ENCODE measurements at places on chromosomes 1 and 21.

DNA sequence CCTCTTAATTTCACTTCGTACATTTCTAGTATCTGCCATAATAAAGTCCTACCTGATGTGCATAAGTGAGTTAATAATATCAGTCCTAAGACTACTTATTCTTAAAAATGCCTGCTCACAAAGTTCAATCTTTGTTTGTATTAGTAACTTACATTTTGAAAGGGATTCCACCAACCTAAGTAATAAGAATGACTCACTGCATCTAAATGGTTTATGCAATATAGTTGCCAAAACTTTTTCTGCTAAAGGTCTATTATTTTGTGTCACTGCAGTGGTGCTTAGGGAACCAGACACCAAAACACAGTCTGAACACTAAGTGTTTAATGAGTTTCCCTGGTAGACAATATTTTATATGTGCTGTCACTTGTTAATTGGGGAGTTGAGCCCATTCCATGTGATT, 1.8 kb downstream of the ZNF669 start:
- DNase-seq = no peak

GRCh38 chr1:118073648-118074435, 111.2 kb downstream of the SPAG17 start:
- DNase-seq = no peak

GRCh38 chr1:224502459-224503160, 68.0 kb upstream of the WDR26 start:
- no peak for DNase-seq

- DNase-seq = no peak
Observed at GRCh38 chr1:163337631-163338030, 15.9 kb downstream of the NUF2 start.

GRCh38 chr1:164671966-164672571, 113.1 kb downstream of the PBX1 start:
- no peak for DNase-seq

DNA sequence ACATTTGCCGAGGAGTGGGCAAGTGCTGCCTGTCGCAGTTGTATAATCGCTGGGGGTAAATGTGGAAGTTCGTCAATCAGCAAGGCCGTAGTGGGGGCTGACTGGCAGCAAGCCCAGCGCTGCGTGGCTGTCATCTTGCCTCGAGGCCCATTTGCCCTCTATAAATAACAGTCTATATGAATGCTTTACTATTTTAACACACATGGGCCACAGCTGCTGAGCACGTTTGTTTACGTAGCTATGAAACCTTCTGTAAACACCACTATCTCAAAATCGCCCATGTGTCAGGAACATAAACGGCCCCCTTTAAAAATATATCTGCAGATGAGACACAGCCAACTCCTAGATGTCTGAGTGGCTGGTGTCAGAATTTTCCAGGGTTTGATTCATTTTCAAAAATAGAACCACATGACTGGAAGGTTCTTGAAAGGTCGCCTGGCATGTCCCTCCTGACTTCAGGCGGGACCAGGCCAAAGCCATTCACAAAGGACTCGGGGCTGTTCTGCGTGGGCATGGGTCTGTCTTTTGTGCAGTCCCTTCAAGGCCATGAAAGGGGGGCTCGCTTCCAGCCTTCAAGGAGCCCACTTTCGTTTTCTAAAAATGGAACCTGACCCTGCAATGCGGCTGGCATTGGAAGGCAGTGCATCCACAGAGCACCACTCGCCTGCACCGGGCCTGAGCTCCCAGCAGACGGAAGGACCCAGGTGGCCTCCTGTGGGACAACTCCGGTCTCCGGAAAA, 205.5 kb downstream of the KCNJ6 start:
- DNase-seq = no peak

GRCh38 chr1:178122283-178122682, 28.4 kb downstream of the RASAL2 start:
- DNase-seq = no peak

GRCh38 chr1:198529414-198529813, 11.1 kb downstream of the ATP6V1G3 start:
- no peak for DNase-seq

- DNase-seq = no peak
Observed at GRCh38 chr1:31788825-31789256, 24.7 kb upstream of the ADGRB2 start.

All from stimulated activated CD8-positive, alpha-beta memory T cell treated with anti-CD3 and anti-CD28 coated beads, Interleukin-15, amount 100 ng/mL, for 4 hours (primary cell).